ENCODE measurements at places on chromosomes 2 and 18. TPM values are rescaled to one million over a fixed set of nuclear protein-coding genes. Genes with fewer than 3 reads are reported as not detected.

ACVR1C gene
- 5.2 TPM for total RNA-seq

DNA sequence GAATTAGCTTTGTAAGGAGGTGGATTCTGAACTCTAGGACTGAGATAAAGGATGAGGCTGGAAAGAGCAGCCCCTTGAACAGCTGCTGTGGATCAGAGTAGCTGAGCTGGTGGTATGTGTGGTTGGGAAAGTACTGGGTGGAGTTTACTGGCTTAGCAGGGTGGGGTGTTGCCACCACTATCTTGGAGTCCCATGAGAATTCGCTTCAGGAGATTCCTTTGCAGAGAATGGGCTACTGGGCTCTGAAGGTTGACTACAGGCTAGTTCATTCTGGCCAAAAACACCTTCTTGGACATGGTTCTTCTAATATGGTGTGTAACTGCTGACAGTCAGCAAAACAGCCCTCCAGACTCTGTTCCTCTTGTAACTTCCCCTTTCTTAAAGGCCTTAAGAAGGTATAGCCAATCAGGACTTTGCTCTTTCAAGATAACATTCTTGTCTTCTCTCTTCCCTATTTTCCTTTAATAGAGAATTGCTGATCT lies 52.7 kb downstream of the TET3 start:
- H3K4me3 ChIP-seq = no peak overlapping the region
- no peak for DNase-seq
- H3K36me3 ChIP-seq = no peaks in the 10 kb centered on the region
- H3K27me3 ChIP-seq = no peaks in the 10 kb centered on the region
- H3K27ac ChIP-seq = no peak overlapping the region

SLC14A1 gene
- 5.2 TPM for total RNA-seq

DNA sequence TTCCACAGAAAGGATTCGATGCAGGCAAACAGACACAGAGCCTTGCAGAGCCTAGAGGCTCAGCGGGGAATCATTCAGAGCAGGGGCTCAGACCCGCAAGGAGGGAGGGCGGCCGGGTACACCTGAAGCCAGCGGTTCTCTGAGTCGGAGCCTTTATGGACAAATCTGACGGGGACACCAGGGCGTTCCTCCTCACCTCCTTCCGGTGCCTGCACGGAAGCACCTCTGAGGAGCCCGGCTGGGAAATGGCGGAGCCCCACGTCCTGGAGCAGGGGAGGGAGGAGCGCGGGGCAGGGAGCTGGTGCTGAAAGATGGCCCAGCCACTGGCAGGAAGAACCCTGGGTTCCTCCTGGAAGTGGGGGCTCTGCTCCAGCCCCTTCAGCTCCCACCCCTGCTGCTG lies 193.5 kb upstream of the ALKAL2 start:
- H3K27me3 ChIP-seq = no peaks in the 10 kb centered on the region
- no peak overlapping the region for H3K27ac ChIP-seq
- H3K36me3 ChIP-seq = no peaks in the 10 kb centered on the region
- DNase-seq = no peak
- no peak overlapping the region for H3K4me3 ChIP-seq

GRCh38 chr18:8175501-8176061 lies 433.7 kb upstream of the RAB12 start:
- no peak overlapping the region for H3K4me3 ChIP-seq
- no peaks in the 10 kb centered on the region for H3K36me3 ChIP-seq
- no peak overlapping the region for H3K27ac ChIP-seq
- no peaks in the 10 kb centered on the region for H3K4me1 ChIP-seq
- no peak for DNase-seq

- DNase-seq = no peak
- no peaks in the 10 kb centered on the region for H3K27me3 ChIP-seq
- no peak overlapping the region for H3K27ac ChIP-seq
Observed at GRCh38 chr2:21822505-21822904, 698.7 kb downstream of the TDRD15 start.

DNA sequence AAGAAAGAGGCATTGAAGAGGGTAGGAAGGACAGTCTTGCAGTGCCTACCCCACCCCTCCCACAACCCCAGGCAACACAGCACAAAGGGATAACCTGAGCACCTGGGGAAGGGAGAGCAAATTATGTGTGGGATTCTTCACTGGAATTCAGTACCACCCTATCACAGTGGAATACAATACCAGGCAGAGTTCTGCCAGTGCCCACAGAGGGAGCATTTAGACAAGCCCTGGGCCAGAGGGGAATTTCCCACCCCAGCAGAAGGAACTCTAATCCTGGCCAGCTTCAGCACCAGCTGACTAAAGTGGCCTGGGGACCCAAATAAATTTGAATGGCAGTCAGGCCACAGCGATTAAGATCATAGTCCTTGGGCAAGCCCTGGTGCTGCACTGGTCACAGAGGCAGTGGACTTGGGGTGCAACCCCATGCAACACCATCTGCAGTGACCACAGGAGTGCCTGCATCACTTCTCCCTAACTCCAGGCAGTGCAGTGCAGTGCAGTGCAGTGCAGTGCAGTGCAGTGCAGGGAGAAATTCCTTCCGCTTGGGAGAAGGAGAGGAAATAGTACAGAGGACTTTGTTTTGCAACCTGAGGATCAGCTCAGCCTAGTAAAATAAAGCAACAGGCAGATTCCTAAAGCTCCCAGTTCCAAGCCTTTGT lies 147.8 kb upstream of the SRD5A2 start:
- H3K36me3 ChIP-seq = no peaks in the 10 kb centered on the region
- H3K4me3 ChIP-seq = no peak overlapping the region
- no peaks in the 10 kb centered on the region for H3K4me1 ChIP-seq
- DNase-seq = no peak

GRCh38 chr2:219542931-219543595 lies 546 bp downstream of the CHPF start:
- no peaks in the 10 kb centered on the region for H3K27me3 ChIP-seq
- no peaks in the 10 kb centered on the region for H3K36me3 ChIP-seq
- H3K27ac ChIP-seq = peak overlapping the region; percentile 54
- H3K4me1 ChIP-seq = peaks cover 32% of the 10 kb centered on the region

UGT1A7 gene
- total RNA-seq = not detected

GRCh38 chr18:31679791-31680432 lies 4.5 kb downstream of the B4GALT6 start:
- H3K27me3 ChIP-seq = no peaks in the 10 kb centered on the region
- DNase-seq = no peak
- no peak overlapping the region for H3K4me3 ChIP-seq
- H3K4me1 ChIP-seq = peaks cover 5% of the 10 kb centered on the region
- no peaks in the 10 kb centered on the region for H3K36me3 ChIP-seq

DNA sequence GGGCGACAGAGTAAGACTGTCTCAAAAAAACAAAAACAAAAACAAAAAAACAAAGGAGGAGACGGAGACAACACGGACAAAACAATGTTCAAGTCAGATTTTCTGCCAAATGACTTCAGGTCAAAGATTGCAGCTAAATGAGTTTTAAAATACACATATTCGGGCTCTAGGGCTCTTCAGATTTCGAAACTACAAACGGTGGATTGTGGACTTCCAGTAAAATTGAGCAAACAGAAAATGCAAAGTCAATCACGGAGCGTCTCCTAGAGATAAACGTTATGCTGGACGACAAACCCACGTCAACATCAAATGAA lies 558 bp downstream of the MRPS5 start:
- H3K36me3 ChIP-seq = peaks cover 8% of the 10 kb centered on the region
- H3K27ac ChIP-seq = peak overlapping the region; percentile 74
- DNase-seq = no peak
- H3K27me3 ChIP-seq = no peaks in the 10 kb centered on the region
- peaks cover 31% of the 10 kb centered on the region for H3K4me1 ChIP-seq

CYS1 gene
- total RNA-seq = not detected

FAHD2A gene
- total RNA-seq = 27.5 TPM

Data from CD4-positive, alpha-beta T cell (primary cell).